Stimulated activated CD4-positive, alpha-beta T cell treated with anti-CD3 and anti-CD28 coated beads, Interleukin-2, amount 100 ng/mL, for 48 hours (primary cell): ENCODE measurements at places on chromosomes 3 and 15.

GRCh38 chr15:67784856-67785430 is 40.4 kb upstream of the SKOR1 start:
- DNase-seq = no peak

DNA sequence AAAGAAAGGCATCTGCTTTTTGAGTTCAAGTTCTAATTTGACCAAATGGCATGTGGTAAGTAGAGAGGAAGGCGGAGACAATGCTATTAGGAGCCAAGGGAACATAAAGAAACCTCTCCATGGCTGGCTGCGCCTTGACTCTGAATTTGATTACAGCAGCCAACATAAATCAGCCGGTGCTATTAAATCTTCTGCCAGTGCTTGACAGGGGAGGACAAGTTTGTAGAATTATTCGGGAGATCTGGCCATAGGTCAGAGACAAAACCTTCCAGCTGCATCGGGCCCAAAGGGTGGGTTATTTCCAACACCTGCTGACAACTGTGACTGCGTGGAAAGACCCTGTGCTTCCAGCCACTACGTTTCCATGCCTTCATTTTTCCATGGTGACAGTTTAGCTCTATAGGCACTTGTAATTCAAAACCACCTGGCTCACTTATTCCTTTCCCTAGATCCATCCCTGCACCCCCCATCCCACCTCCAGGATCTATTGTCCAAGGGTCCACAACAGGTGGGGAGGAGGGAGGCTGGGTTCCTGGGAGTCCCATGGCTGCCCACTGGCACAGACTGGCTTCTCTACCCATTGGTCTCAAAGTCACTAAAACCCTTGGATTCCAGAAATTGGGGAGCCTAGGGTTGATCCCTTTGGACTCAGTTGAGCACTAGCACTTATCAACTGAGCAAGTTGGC is 15.9 kb downstream of the COLQ start:
- no peak for DNase-seq

- no peak for DNase-seq
Measured at GRCh38 chr15:69491038-69491505, 38.5 kb downstream of the RPLP1 start.

- DNase-seq = no peak
Measured at GRCh38 chr15:63986751-63987341, 59.4 kb downstream of the DAPK2 start.

- no peak for DNase-seq
Measured at GRCh38 chr15:96894659-96895058, 564.2 kb downstream of the NR2F2 start.

- no peak for DNase-seq
Measured at GRCh38 chr15:100113351-100114080, 228.3 kb downstream of the ADAMTS17 start.

DNA sequence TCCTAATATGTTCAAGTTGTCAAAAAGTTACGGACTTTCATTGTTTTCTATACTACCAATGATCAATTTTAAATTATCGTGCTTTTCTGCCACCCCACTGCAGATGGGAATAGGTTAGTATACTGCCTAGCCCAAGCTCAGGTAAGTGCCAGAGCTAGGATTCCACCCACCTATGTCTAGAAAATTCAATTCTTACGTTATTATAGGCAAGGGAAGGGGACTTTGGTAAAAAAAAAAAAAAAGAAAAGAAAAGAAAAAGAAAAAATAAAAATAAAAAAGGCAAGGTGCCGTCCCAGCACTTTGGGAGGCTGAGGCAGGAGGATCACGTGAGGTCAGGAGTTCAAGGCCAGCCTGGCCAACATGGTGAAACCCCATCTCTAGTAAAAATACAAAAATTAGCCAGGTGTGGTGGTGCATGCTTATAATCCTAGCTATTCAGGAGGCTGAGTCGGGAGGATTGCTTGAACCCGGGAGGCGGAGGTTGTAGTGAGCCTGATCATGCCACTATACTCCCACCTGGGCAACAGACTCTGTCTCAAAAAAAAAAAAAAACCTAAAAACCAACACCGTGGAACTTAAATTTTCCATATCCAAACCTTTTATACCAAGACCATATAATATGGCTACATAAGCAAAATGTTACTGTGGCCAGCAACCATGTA is 1.3 kb downstream of the RPL22L1 start:
- no peak for DNase-seq

GRCh38 chr3:187906416-187906815 is 161.1 kb upstream of the BCL6 start:
- no peak for DNase-seq

GRCh38 chr15:65743637-65744252 is 48.3 kb downstream of the DENND4A start:
- no peak for DNase-seq

DNA sequence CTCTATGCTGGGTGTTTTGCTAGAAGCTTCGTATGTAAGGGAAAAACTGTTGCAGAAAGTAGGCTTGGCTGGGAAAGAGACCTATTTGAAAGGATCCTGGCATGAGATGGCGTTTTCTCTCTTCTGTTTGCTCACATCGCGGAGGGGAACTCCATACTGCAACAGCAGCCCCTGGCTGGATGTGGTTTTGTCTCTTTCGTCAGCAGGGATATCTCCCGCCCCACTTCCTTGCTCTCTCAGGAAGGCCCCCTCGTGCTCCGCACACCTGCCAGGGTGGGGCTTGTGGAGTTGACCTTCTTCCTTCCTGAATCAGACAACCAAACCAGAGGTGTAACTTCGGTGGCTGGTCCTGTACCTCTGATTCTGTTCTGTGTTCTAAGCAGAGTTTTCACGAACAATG is 26.4 kb upstream of the MYZAP start:
- no peak for DNase-seq

DNA sequence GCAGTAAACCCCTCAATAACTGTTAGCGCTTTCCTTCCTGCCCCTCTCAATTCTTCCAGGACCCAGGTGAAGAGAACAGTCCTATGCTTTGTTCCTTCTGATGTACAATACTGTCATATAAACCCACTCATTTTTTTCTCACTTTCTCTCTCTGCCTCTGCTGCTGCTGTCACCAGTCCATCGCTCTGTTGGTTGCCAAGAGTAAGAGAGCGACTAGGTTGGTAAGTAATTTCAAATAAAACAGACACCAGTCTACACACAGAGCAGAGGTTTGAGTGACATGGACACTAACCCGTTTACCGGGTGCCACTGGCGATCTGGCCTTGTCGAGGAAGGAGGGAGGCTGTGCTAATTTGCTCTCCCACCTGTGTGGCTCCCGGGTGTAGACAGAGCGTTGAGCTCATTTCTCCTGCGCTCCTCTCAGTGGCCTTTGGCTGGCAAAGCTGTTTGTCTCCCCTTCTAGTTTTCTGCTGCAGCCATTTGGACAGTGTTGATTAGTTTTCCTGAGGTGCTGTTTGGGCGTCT is 215.4 kb downstream of the THSD4 start:
- no peak for DNase-seq

DNA sequence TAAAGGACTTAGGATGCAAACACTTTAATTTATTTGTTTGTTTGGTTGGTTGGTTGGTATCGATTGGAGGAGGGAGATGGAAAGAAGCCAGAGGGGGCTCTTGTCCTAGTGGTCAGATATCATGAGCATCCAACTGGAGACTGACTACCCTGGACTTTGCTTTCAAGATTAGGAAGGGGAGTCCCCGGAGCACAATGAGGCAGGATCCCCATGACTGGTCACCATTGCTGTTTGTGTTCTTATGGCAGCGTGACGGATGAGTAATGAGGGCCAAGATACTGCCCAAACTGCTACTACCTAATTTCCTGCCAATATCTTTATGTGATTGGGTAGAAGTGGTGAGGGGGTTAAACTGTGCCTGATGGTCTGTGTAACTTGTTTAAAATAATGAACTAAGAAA is 354.6 kb upstream of the ROPN1 start:
- no peak for DNase-seq

DNA sequence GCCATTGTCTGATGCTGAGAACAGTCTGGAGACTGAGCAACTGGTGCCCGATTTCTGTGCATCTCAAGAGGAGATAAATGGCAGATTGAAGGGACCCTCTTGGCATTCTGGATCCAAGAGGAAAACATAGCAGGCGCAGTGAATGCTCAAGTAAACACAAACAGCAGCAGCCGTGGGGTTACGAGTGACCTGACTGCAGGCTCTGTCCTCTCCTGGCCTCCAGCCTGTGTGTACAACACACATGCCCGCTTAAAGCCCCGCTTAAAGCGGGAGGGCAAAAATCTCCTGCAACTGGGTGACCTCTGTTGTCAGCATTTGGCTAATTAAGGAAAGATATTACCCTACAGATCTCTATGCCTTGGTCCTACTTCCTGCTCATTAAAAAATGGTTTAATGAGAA is 120.5 kb downstream of the GREM1 start:
- no peak for DNase-seq

DNA sequence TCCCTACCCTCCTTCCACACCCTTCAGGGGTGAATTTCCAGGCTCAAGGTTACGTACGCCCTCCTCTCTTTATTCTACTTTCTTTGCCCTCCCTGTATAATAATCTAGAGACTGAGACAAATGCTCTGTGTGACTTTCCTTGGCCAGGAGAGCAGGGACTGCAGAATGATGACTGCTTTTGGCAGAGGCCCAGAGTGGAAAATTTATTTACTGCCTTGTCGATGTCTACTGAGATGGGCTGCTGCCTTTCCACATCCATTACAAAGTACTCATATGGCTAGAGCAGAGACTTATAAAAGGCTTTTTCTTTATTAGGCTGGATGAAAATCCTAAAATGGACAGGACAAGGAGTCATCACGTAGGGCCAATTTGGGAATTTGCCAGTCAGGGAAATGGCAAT is 576.2 kb downstream of the TUSC7 start:
- DNase-seq = no peak

DNA sequence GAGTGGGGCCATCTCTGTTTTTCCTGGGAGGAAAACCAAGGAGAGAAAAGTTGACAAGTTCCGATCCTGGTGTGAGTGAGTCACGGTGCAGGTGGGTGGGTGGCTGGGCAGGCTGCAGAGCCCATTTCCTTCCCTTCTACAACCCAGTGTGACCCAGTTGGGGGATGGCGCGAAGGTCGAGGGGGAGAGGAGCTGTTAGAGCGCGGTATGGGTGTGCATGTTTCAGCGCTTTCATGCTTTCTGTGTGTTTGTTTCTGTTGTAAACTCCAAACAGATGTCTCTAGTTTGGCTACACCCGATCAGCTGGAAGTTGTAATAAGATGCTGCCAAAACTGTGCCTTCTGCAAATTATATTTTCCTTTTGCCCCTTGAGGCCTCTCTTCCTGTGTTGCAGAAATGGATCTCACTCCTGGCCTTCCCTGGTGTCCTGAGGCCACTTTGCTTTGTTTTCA is 3.8 kb downstream of the FAM43A start:
- DNase-seq = no peak

GRCh38 chr3:137131081-137131480 is 173.3 kb downstream of the IL20RB start:
- no peak for DNase-seq

- no peak for DNase-seq
Measured at GRCh38 chr3:115475178-115476041, 147.9 kb upstream of the GAP43 start.

DNA sequence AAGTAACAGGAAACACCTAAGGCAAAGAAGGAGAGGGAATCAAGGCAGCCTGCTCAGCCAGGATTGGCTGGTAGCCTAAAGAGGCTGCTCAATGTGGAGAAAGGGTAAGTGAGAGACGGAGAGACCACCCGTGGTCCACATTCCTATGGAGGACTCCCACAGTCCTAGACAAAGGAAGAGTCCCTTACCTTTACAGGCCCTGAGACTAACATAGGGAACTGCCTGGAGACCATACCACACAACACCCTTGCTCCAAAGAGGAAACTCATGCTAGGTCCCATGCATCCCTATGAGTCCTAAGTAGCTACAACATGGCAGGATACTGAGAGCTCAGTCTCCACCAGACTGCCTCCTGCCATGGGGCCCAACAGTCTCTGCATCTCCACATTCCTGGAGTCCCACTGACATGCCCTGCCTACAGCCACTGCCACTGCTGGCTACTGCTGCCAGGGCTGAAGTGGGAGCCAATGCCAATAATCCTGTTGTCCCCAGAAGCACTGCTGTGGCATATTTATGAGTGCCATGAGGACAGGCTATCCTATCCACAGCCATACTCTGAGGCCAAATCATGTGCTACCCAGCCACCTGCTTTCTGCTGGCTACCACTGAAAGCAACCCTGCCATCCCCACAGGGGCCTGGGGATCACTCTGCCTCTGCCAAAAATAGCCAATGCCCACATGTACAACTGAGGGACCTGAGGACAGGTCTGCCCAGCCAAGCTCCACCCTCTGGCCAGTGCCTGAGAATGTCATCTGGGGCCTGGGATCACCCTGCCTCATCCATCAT is 45.0 kb downstream of the COPS2 start:
- no peak for DNase-seq

DNA sequence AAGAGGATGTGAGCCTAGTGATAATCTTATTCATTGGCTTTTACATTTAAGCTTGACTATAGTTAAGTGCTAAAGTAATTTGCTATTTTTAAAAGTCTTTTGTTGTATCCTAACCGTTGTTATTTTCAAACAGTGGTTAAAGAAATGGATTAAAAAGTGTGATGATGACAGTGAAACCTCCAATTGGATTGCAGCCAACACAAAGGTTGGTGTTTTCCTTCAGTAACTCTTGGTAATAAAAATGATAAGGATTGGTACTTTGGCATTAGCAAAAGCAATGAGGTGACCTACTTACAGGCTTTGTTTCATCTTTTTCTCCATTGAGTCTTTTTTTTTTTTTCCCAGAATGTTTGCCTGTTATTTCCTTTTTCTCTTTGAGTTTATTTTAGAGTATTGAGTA is 87.5 kb upstream of the GOLGA6B start:
- no peak for DNase-seq

DNA sequence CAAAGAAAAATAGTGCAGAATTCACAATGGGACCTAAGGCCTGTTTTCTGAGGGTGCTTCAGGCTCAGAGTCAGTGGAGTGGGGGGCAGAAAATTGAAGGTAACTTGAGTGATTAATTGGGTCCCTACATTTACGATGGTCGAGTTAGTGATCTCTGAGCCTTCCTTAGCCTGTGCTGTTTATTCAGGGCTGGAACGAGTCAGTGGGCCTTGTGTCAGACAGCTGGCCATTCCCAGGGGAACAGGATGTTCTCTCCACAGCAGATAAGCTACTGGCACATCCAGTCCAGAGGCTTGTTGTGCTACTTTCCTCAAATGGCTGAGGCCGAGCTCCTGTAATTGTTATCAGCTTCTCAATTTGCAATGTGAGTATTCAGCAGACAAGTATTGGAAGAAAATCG is 29.2 kb upstream of the CNTN3 start:
- DNase-seq = no peak

- no peak for DNase-seq
Measured at GRCh38 chr15:60941448-60941847, 287.7 kb downstream of the RORA start.

DNA sequence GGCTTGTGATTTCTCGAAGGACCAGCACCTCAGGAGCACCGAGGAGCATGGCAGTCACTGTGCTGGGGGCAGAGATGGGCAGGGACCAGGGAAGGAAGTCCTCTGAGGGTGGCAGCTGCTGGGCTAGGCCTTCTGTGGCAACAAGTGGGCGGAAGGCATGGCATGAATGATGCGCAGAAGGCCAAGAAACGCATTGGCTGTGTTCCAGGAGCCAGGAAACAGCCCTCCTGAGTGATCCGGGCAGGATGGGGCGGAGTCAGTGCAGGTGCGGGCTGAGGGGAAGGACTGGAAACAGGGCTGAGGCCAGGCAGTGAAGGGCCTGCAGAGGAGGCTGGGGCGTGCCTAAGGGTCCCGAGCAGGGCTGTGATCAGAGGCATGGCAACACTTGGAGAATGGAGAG is 23.6 kb downstream of the MRPS11 start:
- no peak for DNase-seq
